HAP-1 (cell line): ENCODE measurements at places on chromosomes 4 and X.
A peak's percentile ranks its signal among the peaks of the same experiment; 100 is the strongest.

GRCh38 chr4:175380841-175381240, 431.2 kb downstream of the GPM6A start:
- DNase-seq = no peak

- no peak for DNase-seq
Observed at GRCh38 chrX:105715746-105716145, 106.6 kb upstream of the NRK start.

DNA sequence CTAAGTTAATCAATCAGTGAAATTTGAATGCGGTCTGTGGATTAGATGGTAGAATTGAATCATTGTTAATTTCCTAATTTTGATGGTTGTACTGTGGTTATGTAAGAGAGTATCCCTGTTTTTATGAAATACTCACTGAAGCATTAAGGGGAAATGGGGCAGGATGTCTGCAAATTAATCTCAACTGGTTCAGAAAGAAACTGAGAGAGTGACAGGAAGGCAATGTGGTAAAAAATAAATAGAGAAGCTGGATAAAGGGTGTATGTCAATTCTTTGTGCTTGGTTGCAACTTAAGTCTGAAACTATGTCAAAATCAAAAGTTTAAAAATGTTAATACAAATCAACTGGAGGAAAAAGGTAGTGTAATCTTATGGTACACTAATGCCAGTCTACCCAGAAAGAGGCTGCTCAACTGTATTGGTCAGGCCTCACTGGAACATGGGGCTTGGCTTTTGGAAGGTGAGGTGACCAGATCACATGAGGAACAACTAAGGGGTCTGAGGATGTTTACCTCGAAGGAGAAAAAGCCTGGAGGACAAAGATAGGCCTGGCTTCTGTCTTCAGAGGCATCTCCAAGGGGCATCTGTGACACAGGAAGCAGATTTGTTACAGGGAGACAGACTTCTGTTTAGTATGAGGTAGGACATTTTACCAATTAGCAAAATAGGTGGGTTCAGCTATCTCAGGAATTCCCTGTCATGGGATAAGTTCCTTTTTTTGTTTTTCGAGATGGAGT, 83.1 kb downstream of the DLG3 start:
- no peak for DNase-seq

DNA sequence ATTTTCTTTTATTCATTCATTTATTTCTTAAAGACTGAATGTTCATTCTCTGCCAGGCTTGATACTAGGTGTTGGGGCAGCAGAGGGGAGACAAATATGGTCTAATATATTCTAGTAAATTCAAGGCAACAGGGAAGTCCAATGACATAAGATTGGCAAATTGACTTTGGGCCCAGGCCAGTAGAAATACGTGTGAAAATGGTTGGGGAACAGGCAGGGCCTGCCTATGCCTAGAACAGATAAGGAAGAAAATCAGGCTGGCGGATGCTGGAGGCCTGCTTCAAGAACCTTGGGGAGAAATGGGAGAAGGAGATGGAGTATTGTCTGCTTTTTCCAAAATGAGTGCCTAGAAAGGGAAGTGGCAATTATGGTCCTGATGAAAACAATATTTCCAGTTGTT, 108.6 kb downstream of the RTL5 start:
- DNase-seq = no peak

- no peak for DNase-seq
Observed at GRCh38 chrX:34563804-34564203, 93.3 kb downstream of the TMEM47 start.

GRCh38 chr4:141065872-141066271, 67.4 kb downstream of the RNF150 start:
- no peak for DNase-seq

DNA sequence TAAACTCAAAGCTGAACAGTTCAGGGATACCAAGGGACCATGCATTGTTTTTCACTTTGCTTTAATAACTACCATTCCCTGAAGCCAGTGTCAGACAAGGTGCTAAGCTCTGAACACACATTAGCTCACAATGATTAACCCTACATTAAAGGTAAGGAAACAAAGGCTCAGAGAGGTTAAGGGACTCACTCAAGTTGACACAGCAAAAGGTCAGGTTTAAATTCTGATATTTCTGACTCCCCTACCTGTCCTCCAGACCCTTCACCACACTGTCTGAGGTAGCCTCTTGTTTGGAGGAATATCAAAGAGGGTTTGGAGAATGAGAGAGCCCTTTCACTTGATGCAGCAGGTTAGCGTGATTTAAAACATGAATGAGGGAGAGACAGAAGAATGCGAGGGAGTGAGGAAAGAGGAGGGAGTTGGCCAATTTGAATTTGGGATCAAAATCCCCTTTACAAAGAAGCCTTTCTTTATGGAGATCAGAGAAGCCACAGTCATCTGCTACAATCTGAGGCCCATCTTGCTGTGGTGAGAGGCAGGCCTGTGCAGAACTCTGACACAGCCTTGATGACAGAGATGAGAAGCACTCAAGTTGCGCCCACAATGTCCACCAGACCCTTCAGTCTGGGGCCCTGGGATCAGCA, 103.5 kb downstream of the FHDC1 start:
- no peak for DNase-seq

- DNase-seq = no peak
Observed at GRCh38 chr4:124948976-124949597, 236.6 kb upstream of the ANKRD50 start.

- no peak for DNase-seq
Observed at GRCh38 chr4:144809056-144809640, 163.2 kb downstream of the HHIP start.

GRCh38 chr4:24529555-24529954, 54.8 kb downstream of the DHX15 start:
- no peak for DNase-seq

- peak; percentile 100 for DNase-seq
Observed at GRCh38 chrX:133555782-133556458, 140.6 kb upstream of the GPC4 start.

DNA sequence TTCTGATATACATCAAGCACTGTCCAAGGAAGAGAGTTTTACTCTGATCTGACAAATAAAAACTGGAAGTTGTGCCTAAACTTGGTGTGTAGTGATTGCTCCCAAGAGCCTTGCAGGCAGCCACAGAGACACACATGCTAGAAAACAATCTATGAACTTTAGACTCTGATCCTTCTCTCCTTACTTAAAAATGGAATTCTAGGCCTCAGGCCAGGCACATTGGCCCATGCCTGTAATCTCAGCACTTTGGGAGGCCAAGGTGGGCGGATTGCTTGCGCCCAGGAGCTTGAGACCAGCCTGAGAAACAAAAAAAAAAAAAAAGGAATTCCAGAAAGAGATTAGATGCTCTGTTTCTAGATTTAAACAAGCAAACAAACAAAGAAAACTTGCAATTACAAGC, 45.6 kb upstream of the S100G start:
- DNase-seq = no peak

- DNase-seq = no peak
Observed at GRCh38 chr4:158410272-158410671, 111.4 kb upstream of the RXFP1 start.

DNA sequence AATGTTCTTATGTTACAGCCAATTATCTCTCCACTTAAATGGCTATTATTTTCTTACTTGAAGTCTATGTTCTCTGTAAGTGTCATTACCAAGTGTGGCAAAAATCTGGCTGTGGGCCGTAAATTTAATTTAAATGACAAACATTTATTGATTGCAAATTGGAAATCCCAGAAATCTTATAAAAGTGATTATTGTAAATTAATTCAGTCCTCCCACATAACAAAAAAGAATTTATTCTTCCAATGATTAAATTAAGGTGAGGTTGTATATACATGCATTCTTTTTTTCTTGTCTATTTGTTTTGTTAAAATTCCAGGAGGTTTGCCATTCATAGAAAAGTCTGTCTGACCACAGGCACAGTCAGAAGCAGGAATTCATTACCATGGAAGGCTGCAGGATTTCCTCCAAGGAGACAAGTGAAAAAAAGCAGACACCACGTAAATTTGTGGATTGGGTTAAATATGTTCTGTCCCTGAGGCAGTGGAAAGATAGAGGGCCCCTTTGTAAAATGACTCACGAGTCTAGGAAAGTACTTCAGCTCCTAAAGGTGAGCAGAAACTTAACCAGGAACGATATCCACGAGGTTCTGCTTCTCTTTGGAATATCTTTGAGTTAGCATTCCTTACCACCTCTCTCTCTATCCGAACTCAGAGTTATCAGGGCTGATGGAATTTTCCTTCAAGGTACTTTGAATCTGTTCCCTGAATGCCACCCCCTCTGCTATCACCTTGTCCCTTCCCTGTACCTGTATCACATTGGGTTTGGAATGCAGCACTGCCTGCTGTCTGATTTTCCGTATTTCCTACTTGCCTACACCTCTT, 10.7 kb downstream of the PPARGC1A start:
- no peak for DNase-seq

- no peak for DNase-seq
Observed at GRCh38 chr4:78360466-78360865, 191.1 kb upstream of the ANXA3 start.

DNA sequence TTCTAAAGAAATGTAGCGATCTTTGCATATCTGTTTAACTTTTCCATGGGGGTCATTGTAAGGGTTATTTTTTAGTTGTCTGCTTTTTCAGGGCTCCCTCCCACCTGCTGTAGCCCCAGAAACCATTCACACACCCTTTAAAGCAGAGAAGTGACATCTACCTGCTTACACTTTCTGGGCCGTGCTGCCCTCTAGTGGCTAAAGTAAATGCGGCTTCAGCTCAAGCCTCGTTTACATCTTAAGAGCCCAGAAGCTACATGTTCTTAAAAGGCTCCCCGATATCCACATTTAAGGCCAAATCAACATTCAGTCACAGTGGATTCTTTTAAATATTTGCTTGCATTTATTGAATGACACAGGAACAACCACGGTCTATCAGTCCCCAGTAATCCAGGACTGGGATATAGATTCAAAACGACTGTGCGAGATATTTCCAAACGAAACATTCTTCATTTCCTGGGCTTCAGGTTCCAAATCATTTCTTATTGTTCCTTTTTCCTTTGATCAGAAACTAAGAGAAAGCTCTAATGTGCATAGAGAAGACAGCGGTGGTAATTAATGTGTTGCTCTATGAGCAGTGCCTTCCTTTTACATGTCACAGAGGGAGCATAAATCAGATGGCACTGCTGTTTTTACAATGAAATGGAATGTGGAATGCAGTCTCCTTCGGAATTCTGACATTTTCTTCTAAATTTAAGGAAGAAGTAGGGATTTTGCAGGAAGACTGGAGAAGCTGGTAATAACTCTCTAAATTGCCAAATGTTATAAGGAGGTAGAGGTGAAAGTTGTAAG, 119.9 kb downstream of the RASGEF1B start:
- DNase-seq = peak; percentile 80

DNA sequence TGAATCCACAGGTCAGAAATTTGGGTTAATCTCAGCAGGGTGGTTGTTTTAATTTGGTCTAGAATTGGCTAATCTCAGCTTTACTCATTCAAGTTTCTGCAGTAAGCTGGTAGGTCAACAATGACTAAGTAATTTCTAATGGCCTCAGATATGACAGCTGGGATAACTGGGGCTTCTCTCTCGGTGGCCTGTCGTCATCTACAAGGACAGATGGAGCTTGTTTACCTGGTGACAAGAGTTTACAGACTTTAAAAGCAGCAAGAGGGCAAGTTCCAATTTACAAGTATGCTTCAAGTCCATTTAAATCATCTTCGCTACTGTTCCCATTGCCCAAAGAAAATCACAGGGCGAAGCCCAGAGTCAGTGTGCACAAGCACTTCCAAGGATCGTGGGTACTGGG, 453.9 kb downstream of the PDHA2 start:
- DNase-seq = no peak

DNA sequence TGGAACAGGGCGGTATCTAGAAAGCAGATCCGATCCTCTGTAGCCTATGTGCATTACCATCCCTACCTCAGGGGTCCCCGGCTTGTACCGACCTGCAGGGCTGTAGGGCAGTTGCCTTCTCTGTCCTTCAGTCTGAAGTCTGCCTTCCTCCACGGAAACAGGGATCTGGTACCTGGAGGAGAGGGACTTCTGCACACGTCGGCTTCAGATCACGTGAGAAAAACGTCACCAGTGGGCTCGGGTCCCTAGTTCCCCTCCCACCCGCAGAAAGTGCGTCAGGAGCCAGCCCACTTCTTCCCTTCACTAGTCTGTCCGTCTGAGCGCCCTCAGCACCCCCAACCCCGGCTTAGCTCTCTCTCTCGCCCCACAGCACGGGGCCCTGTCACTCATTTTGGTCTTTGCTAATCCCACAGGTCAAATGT, at the start of gene TCEAL5:
TCEAL5 (minus strand) TSS at position 170 of the 422 bp plus-strand sequence. CDS start 2,187 bp downstream, outside the sequence.
- DNase-seq = no peak

GRCh38 chrX:107659768-107660167, 31.5 kb downstream of the PRPS1 start:
- peak; percentile 72 for DNase-seq

DNA sequence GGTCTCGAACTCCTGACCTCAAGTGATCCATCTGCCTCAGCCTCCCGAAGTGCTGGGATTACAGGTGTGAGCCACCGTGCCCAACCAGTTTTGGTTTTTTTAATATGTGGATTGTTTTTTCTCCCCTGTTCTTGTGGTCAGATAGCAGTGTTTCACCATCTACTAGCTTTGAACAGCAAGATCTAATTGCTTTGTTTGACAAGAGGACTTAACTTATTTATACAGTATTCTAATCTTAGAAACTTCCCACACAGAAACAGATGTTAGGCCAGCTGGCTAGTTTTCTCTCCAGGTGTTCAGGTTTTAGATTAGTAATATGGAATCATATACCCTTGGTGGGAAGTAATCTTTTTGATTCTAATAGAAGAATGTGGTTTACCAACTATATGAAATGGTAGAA, 12.9 kb downstream of the ING2 start:
- DNase-seq = no peak

- DNase-seq = no peak
Observed at GRCh38 chr4:10095296-10095991, 21.2 kb downstream of the WDR1 start.

GRCh38 chr4:157722146-157722545, 450.7 kb downstream of the GASK1B start:
- DNase-seq = no peak

DNA sequence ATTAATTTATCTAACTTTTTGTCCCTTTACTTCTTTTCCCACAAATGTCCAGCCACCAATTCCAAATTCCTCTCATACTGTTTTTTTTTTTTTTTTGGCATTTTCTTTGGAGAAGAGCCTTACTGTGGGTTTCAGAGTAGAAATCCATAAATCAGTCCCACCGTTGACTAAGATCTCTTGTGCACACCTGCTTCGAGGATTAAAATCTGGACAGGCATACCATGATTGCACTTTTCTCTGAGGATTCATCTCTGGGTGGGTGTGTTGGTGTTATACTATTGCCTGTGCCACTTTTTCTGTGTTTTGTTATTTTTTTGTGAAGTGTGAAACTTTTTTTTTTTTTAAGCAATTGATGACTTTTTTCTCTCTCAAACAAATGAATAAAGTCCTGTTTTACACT, 13.2 kb downstream of the PRDM8 start:
- no peak for DNase-seq

DNA sequence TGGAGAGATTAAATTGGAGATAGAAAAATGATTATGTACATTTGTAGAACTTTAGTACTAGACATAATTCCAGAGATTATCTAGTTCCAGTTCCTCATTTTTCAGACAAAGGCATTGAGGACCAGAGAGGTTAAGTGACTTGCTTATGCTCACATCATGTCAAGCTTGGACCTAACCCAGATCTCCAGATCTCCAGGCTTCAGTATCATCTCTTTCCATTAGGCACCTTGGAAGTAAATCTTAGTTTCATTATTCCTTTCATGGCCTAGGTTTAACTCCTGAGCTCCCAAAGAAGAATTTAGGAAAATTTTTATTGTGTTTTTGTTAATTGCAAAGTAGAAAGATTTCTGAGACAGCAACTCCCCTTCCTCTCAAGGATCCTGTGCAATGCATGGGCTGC, 148.8 kb downstream of the GATB start:
- DNase-seq = no peak
